ENCODE measurements at places on chromosomes 1 and 21. TPM values are rescaled to one million over a fixed set of nuclear protein-coding genes. Genes with fewer than 3 reads are reported as not detected.
A peak's percentile ranks its signal among the peaks of the same experiment; 100 is the strongest.

Gene TSPAN2
- 2.5 TPM for total RNA-seq

Gene TPTE
- total RNA-seq = not detected

Gene MSH4
- 0.16 TPM for total RNA-seq

Gene F13B
- not detected for total RNA-seq

Gene HHIPL2
- 0.18 TPM for total RNA-seq

Gene KIF21B
- not detected for total RNA-seq

Gene IPO13
- 20.8 TPM for total RNA-seq

GRCh38 chr1:85799737-85800136, 91.5 kb upstream of the ZNHIT6 start:
- DNase-seq = no peak

- DNase-seq = no peak
These were observed 422.7 kb downstream of the KIF26B start for GRCh38 chr1:245577191-245578157.

GRCh38 chr21:16773206-16773605, 739.6 kb upstream of the CXADR start:
- DNase-seq = peak; percentile 32

DNA sequence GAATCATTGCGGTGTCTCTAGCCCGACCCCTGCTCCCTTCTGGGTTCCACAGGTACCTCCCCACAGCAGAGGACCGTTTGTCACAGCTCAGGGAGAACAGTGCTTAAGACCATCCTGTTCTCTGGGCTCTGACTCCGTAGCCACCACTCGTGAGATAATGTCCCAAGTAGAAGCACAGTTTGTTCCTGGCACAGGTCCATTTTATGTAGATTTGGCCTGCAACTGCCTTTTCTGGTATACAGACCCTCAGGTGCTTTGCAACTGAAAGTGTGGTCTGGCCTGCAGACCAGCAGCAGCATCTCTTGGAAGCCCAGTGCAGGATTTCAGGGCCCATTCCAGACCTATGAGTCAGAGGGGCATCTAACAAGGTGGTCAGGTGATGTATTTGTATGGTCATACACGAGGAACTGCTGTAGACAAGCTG, 28.4 kb upstream of the TMEM125 start:
- DNase-seq = peak; percentile 37

GRCh38 chr1:16189921-16190621, 22.4 kb downstream of the ARHGEF19 start:
- no peak for DNase-seq

DNA sequence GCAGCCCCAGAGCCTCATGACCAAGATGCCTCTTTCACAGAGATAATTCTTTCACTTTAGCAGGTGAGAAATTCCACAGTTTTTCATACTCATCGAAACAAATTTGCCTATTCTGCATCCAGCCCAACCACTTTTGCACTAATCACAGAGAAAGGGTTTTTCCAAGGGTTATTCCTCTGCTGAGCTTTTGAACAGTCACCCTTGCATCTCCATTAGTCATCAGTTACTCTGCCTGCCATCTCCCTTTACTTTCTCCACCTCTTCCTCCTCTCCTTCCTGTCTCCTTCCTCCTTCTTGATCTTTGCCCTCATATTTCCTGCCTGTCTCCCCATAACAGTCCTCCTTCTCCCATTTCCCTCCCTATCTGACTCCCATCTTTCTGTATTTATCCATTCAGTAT, 43.9 kb downstream of the FH start:
- no peak for DNase-seq

GRCh38 chr1:11650331-11650991, 3.8 kb downstream of the FBXO2 start:
- DNase-seq = peak; percentile 50

GRCh38 chr1:22420455-22421053, 31.1 kb upstream of the ZBTB40 start:
- DNase-seq = peak; percentile 77

DNA sequence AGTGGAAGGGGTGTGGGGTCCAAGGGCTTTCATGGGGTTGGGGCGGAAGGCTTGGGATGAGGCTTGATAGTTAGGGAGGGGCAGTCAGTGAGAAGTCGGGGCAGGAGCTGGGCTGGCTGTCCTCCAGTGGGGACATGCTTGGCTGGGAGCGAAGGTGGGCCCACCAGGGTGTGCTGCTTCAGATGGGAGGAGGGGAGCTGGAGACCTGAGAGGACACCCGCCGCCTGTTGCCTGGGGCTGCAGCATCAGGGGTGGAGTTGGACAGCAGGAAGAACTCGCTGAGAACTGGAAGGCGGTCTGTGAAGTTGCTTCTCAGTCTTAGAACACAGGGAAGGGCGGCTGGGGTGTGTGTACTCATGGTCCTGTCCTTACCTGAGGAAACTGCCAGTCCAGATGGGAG, 1.6 kb downstream of the THEM5 start:
- no peak for DNase-seq

- DNase-seq = no peak
These were observed 13.6 kb upstream of the TSPEAR start for GRCh38 chr21:44724926-44725325.

DNA sequence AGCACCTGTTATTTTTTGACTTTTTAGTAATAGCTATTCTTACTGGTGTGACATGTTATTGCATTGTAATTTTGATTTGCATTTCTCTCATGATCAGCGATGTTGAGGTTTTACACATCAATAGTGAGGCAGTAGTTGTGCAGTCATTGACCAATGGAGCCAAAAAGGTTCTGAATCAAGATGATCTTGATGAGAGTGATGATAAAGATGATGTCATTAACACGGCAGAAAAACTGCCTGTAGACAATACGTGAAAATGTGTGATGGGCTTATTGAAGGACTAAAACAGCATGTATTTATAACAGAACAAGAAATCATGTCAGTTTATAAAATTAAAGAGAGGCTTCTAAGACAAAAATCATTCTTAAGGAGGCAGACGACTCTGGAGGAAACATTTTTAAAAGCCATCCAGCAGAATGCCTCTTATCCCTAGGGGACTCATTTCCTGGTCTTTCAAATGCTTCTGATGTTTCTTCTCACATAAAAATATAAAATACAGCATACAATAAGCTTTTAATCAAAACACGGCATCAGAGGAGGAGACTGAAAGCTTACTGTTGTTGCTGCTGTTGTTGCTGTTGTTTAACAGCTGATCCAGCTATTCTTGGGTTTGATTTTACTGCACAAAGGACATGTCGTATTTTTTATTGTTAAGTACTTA, 400.3 kb downstream of the LTN1 start:
- DNase-seq = no peak

- no peak for DNase-seq
These were observed 23.7 kb downstream of the MRPL39 start for GRCh38 chr21:25583370-25584130.

DNA sequence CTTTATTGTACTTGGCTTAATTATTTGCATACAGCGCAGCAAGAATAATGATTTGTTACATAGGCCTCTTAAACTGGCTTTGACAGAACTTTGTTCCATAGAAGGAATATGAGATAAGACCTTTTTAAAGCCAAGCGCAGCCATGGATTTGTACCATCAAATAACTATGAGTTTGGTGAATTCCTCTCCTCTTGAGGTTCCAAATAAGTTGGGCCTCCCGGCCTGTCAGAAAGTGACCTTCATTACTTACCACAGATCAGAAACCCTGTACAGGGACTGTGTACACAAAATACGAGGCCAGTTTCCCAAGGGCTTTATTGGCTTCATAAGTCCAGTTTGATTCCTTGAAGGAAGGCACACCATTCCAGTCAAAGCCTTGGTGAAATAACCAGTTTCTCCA, 21.8 kb upstream of the HSD3B1 start:
- DNase-seq = no peak
